Amniotic stem cell (primary cell): ENCODE measurements at places on chromosomes 6 and 20.
A peak's percentile ranks its signal among the peaks of the same experiment; 100 is the strongest.

GRCh38 chr6:149228311-149228955, 89.1 kb upstream of the TAB2 start:
- no peak for DNase-seq

DNA sequence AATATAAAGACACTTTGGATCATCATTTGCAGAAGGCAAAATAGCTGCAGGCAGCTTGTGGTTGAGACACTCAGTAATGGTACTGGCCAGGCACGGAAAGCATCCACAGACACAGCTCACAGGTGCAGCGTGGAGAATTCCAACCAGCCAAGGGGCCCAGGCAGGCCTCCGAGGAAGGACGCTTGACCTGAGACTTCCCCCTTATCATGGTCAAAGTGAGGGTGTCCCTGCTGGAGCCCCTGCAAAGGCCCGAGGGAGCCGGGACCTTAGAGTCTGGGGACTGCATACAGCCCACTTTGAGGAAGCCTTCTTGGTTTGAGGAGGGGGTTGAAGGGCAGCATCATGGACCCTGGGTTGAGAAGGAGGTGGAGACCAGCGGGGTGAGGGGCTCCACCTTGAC, 15.1 kb upstream of the MYT1 start:
- no peak for DNase-seq

DNA sequence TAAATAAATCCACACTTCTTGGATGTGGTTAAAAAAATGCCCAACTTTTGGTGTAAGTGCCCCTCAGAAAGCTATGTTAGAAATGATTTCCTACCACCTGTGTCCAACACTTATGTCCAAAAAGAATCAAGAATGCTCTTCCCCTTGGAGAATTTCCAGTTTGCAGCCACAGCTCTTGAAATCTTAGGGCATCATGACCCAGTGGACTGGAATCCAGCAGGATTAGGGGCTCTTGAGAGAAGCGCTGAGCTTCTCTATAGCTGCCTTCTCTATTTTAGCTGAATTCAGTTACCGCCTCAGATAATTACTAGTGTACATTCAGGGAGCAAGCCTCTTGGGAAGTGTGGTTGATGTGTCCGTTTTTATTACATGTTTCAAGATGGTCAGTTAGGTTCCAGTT, 2.5 kb downstream of the PHACTR1 start:
- DNase-seq = no peak

DNA sequence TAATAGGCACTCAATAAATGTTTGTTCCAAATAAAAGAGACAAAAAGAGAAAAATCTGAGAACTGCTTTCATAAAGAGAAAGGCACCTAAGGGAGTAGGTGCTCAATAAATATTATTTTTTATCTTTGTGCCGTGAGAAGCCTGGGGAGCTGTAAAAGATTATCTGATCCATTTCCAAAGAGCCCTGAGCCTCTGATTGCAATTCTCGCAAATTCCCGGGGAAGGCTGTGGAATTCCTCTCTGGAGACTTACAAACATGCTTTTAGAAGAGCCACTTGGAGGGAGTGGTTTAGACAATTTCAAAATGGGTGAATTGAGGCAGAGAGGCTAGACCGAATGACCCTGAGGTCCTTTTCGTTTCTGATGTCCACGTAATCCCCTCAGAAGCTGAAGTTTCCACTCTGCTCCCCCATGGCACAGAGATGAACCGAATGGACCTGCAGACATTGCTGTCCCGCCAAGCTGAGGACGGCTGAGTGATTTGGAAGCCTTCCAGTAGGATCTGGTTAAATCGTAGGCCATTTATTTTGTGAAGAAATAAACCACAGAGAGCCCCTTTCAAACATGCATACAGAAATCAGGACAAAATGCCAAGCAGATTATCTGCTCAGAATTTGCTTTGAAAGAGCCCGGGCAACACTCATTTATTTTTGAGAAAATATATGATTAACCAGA, 77.8 kb downstream of the PKHD1 start:
- no peak for DNase-seq

DNA sequence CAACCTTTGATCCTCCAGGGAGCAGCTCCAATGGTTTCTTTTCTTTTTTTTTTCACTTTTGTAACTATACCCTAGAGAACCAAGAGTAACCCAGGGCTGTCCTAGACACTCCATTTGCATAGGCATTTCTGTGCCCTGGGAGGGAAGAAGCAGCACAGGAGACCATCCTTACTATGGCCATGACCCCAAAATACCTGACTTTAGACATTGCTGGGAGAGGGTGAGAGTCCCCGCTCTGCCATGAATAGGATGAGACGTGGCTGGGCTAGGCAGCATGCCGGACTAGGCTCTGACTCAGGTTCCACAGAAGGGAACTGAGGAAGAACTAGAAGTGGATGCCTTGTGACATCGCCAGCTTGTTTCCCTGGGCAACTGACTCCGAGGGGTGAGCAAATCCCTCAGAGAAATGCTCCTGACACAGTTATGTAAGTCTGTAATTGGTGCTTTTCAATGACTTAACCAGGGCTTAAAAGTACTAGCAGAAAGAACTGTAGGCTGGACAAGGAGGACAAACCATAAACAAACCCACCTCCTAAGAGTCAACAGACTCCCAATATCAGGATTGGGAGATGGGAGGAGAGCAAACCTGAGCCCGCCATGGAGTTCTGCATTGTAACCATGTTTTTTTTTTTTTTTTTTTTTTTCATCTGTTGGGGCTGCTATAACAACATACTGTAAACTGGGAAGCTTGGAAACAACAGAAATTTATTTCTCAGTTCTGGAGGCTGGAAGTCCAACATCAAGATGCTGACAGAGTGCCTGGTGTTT, 910 bp upstream of the ADTRP start:
- no peak for DNase-seq

- no peak for DNase-seq
Observed at GRCh38 chr6:163390770-163391169, 23.7 kb upstream of the QKI start.

DNA sequence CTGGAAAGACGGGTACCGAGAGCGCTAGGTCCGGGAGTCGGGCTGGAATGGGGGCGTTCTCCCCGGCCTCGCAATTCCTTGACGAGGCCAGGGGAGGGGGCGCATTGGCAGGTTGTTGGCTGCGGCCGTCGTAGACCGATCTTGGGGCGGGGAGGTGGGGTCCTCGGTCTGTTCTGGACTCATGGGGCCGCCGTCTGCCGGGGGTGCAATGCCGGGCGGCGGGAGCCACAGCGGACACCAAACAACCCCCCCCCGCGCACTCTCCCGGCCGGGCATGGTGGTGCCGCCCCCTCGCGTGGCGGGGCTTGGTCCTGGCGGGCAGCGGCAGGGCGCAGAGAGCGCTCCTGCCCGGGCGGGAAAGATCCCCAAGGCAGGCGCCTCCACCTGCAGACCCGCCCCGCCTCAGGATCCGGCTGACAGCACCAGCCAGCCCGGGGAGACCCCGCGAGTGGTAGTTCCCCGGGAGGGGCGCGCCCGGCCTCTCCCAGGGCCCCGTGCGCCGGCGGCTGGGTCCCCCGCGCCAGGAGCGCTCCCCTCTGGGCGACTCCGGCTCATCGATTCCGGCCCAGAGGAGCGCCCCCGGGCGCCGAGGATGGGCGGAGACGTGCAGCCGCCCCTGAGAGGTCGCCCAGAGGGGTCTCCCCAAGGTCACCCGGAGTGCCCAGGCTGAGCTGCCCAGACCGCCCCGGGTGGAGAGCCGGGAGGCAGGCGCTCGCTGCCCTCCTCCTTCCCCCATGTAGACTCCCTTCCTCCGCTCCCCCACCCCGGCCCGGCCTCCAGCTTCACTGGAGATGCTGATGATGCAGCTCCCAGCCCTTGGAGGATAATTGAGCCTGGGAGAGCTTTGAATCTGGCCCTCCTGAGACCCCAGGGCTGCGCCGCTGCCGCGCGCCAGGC, 709 bp downstream of the PPP1R16B start:
- no peak for DNase-seq

DNA sequence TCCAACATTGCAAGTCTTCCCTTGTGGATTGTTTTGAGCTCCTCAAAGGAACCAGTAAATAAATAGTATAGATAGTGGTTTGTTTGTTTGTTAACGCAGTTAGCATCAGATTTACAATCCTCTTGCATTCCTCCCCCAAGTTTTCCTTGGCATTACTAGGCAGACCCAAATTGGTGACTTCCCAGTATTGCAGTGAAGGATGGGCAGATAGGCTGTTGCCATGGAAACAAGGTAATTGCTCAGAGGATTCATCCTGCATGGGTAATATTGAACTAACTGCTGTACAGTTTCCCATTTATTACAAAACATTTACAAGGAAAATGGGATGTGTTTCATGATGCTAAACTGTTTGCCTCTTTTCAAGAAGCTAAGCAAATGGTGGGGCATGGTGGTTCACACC, 477.2 kb downstream of the EPM2A start:
- DNase-seq = no peak

- no peak for DNase-seq
Observed at GRCh38 chr6:13834790-13835189, 20.4 kb upstream of the MCUR1 start.

DNA sequence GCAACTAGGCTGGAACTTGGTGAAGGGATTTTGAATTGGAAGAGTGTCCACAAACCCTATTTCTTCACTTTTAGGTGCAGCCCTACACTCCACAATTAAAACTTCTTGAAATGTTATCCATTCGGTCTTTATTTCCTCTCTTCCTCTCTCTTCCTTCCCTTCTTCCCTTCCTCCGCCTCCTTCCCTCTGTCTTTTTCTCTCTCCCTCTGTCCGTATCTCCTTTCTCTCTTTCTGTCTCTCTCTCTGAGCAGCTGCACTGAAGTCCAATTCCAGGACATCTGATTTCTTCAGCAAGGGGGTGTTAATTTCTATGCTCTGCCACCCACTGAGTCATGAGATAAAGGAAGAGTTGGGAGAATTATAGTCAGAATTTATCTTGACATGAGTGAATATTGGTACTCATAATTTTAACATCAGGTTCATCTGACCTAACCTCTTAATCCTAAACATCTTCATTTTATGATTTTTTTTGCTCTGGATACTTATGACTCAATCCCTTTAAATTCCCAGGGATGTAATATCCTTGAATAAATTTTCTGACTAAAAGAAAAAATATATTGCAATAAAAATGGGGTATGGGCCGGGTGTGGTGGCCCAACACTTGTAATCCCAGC, 84.2 kb downstream of the BCAS1 start:
- no peak for DNase-seq

DNA sequence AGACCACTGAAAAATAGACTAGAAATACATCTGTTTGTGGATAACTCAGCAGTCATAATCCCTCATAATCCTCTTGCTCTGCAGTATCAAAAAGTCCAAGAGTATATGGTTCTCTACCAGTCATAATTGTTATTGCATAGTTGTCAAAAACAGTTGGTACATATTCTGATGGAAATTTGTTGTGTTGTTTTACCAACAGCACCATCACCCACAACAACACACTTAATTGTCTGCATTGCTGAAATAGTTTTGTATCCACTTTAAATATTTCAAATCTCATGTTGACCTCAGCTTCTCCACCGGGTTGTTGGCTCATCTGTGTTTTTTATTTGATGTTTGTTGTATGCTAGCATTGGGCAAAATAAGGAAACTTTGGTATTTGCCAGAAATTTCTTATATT, 39.4 kb downstream of the ITCH start:
- DNase-seq = no peak

- DNase-seq = no peak
Observed at GRCh38 chr20:48147311-48147710, 362.0 kb upstream of the SULF2 start.

GRCh38 chr6:148887181-148887580, 140.4 kb downstream of the UST start:
- DNase-seq = no peak

DNA sequence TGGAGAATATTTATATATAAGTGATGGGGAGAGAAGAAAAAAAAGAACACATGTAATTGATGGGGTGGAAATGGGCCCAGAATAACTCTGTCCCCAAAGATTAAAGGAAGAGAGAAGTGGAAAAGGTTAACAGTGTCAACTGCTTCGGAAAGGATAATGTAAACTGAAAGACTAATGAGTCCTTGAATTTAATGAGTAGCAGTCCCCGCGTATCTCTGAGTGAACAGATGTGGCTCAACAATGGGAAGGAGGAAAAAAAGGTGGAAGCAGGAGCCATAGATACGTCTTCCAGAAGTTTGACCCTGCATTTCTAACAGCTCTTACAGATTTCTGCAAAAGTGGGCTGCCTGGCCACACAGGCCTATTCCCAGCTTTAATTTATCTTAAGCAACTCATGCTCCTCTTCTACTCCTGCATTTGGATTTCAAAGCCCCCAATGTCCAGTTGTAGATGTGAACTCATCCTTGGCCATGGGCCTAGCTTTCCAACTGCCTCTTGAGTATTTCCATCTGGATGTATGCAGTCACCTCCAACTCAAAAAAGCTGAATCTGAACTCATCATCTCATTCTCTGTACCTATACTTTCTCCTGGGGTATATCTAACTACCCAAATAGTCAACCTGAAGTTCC, 61.3 kb downstream of the DST start:
- no peak for DNase-seq

- no peak for DNase-seq
Observed at GRCh38 chr6:160457823-160458222, 109.6 kb downstream of the SLC22A3 start.

DNA sequence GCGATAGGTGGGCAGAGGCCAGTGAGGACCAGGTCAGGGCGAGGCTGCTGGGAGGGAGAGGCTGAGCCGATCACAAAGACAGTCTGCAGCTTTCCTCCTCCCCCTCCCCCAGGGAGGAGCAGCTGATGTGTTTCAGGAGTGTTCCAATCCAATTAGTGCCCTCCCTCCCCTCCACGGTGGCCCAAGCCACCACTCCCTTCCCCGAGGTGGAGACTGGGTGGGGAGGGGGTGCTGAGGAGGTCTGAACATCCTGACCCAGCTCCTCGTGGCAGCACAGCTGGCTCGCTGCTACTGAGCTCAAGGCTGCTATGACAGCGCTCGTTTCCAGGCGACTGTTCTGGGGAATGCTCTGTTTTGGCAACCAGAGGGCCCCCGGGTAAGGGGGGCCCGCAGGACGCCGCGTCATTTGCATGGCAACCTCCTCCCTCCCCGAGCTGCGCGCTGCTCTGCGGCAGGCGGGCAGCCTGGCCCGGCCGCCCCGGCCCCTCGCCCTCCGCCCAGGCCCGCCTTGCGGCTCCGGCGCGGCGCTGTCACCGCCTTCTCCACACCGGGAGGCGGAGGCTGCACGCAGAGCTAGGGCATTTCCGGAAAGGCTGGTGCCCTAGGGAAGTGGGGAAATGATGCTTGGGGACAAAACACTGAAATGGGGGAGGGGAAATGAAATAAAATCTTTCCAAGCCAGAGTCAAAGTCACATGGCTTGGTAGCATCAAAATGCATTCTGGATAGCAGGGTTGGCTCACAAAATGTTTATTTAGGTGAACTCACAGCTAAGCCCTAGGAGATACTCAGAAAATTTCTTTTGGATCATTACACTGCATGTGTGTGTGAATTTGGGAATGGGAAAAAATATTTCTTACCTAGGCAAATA, 67.4 kb upstream of the PIM1 start:
- DNase-seq = peak; percentile 76
